ENCODE measurements at places on chromosomes 2 and 18. TPM values are rescaled to one million over a fixed set of nuclear protein-coding genes. Genes with fewer than 3 reads are reported as not detected.

- peak; percentile 35 for DNase-seq
Observed at GRCh38 chr18:7772510-7772888, 205.4 kb downstream of the PTPRM start.

DNA sequence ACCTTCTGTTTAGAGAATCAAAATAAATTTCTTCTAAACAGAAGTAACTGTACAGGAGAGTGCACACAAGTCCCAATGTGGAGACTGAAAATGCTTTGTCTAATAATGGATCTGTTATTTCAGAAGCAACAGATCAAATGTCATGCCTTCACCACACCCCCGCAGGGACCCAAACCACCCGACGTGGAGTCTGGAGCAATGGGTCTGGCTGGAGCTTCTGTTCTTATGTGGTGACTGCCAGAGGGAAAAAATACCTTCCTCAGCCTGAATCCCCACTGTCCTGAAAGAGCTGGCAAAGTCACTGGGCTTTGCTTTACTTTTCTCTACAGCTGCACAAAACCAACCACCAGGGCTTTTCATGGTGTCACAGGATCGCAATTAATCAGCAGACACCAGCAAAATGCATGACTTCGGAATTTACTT is 119.0 kb upstream of the ZFP36L2 start:
- no peak for DNase-seq

- no peak for DNase-seq
Observed at GRCh38 chr2:11701206-11701605, 31.2 kb upstream of the NTSR2 start.

Gene PSMD1
- polyA plus RNA-seq = 50.7 TPM

- DNase-seq = no peak
Observed at GRCh38 chr2:171718720-171719119, 31.5 kb downstream of the DYNC1I2 start.

Gene CCDC85A
- not detected for polyA plus RNA-seq

DNA sequence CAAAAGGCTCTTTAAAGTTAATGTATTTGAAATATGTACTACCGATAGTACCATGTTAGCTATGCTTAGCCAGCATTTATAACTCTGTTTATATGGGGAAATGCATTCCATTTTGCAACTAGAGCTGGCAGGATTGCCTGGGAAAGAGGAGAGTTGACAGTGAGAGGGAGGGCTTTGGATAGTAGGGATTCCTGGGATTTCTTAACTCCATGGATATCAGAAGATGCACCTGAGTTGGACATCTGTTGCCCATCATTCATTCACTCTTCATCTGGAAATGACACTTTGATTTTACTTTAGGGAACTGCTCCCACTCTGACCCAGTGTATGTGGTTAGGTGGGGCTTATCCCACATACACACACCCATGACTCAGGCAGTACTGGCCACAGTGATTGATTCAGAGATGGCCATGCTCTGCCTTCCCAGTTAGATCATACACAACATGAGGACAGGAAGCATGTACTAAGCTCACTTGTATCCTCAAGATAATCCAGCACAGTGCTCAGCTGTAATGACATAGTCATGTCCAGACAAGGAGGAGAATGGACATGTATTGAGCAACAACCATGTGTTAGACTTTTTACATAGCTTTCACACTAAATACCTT is 248.8 kb downstream of the MREG start:
- no peak for DNase-seq

- no peak for DNase-seq
Observed at GRCh38 chr2:173079973-173080860, 4.6 kb downstream of the MAP3K20 start.

Gene ASTL
- 0.08 TPM for polyA plus RNA-seq

Gene MGAT4A
- 6.0 TPM for polyA plus RNA-seq

GRCh38 chr2:149008381-149008780 is 30.1 kb upstream of the LYPD6B start:
- DNase-seq = no peak

DNA sequence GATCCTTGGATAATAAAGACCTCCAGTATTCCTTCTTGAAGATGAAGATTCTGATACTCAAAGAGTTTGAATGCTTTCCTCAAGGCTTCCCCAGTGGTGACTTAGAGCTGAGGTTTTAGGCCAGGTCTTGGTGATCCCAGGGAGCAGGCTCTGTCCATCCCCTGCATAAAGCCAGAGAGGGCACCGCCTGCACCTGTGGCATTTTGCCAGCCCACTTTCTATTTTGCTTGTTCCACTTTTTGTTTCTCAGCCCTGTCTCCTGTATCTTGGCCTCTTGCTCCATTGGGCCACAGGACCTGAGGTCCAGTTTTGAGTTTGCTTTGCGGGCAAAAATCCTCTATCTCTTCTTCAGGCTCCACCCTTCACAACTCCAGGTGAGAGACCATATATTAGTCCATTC is 6.7 kb upstream of the SCYGR1 start:
- no peak for DNase-seq

GRCh38 chr18:55861266-55861665 is 273.3 kb upstream of the TCF4 start:
- no peak for DNase-seq

DNA sequence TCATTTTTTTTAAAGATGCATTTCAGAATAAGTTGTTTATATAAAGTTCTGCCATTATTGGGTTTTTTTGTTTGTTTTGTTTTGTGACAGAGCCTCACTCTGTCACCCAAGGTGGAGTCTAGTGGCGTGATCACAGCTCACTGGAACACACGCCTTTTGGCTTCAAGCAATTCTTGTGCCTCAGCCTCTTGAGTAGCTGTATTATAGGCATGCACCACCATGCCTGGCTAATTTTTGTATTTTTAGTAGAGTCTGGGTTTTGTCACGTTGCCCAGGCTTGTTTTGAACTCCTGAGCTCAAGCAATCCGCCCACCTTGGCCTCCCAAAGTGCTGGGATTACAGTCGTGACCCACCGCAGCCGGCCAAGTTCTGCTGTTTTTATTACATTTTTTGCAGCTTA is 72.3 kb downstream of the R3HDM1 start:
- no peak for DNase-seq

GRCh38 chr2:68693951-68694350 is 40.7 kb upstream of the ARHGAP25 start:
- DNase-seq = no peak

Gene CD8B
- 9.3 TPM for polyA plus RNA-seq

GRCh38 chr2:38682008-38682575 is 16.2 kb downstream of the GALM start:
- DNase-seq = no peak

DNA sequence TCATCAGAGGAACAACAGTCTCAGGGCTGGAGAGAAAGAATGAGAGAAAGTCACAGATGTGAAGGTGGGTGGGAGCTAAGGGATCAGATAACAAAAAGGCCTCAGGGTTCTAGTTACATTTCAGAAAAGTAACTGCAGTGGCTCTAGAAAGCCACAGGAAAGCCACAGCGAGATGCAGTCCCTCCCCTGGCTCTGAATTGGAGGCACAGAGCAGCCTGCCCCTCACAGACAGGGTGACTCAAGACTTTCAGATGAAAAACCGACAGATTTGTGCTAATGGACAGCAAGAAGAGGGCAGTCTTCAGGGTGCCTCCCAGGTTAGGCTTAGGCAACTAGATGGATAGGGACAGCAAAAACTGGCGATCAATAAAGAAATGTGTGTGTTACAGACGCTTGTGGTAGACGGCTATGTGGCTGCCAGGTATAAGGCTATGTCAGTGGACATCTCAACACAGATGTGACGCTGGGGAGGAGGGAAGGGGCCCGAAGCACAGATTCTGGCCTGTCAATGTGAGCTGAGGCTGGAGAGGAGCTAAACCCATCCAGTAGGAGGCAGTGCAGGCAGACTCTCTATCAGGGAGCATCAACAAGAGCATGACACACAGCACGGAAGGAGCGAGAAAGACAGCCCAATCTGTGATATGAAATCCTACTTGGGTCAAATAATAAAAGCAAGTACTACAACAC is 26.2 kb downstream of the UNC50 start:
- no peak for DNase-seq

DNA sequence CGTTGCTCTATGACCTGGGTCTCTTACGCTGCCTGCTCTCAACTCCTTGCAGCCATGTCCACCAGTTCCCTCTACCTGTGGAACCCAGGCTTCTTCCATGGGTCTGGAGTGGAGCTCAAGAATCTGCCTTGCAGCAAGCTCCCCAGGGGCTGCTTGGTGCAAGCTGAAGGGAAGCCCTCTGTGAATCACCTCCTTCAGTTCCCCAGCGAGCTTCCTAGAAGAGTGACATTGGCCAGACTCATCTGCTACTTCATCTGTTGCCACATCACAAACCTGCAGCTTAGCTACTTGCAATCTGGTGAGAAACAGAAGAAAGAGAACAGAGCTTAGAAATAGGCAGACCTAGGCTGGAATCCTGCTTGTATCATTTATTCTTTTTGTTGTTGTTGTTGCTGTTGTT is 9.8 kb upstream of the EFR3B start:
- DNase-seq = no peak

DNA sequence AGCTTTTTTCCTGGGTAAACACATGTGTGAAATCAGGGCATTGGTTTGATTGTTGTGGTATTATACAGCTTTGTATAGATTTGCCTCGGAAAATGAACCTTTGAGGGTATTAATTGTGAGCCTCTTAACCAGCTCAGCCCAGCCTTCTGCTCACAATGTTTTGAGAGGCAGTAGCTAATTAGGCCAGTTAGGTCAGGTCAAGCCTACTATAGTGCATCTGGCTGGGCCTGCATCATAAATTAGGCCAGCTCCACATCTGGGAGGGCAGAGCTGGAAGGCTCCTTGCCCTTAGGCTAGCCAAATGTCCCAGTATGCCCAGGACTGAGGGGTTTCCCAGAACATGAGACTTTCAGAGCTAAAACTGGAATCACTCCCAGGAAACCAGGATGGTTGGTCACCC is 43.0 kb downstream of the LRATD1 start:
- DNase-seq = no peak

- DNase-seq = no peak
Observed at GRCh38 chr2:173216051-173216450, 138.6 kb upstream of the CDCA7 start.

Gene IL1RL1
- 40.9 TPM for polyA plus RNA-seq

Gene CXCR1
- 0.62 TPM for polyA plus RNA-seq

Gene DCDC2C
- not detected for polyA plus RNA-seq

DNA sequence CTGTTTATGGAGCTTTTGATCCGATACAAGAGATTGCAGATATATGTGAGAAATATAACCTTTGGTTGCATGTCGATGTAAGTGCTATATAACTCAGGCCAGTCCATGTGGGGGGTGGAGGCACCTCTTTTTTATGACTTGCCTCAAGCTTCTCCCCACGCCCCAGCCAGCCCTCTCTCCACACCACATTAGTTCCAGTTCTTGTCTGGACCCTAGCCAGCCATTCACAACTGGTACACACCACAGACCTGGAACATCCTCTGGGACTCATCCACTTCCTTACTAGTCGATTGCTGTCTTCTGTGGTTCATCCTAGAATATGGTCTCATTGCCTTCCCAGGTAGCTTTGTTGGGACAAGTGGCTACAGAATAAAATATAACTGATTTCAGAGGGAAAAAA is 31.0 kb downstream of the GAD1 start:
- DNase-seq = no peak

GRCh38 chr2:15031745-15032240 is 399.3 kb downstream of the LRATD1 start:
- no peak for DNase-seq

GRCh38 chr18:61435064-61435652 is 101.9 kb downstream of the CDH20 start:
- peak; percentile 3 for DNase-seq

DNA sequence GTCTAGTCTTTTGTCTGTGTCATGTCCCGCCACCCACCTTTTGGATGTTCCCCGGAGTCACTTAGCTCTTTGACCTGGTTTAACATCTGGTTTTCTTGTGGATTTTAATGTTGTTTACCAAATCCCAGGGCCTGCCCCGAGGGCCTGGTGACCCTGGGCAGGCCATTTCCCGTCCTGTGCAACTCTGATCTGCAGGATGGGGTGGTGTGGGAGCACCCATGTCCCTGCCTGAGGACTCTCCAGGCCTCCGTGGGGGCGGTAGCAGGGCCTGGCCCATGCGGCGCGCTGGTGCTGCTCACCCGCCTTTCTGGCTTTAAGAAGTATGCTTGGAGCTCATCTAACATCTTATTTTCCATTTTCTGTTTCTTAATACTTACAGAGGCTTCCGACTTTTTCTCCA is 10.7 kb downstream of the RAMP1 start:
- DNase-seq = no peak

DNA sequence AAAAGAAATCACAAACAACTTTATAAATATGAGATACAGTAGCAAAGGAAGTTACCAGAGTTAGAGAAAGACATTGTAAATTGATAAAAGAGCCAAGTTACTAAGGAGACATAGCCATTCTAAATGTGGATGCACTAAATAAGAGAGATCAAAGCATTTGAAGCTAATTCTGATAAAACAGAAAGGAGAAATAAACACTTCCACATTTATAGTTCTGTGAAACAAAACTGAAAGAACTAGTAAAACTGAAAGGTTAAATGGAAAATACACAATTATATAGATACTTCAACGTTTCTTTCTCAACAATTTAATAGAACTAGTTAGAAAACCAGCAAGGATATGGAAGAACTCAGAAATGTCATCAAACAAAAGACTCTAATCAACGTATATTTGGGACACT is 309.0 kb upstream of the CDH2 start:
- DNase-seq = no peak

Gene ITGAV
- polyA plus RNA-seq = 14.2 TPM

GRCh38 chr2:187922846-187923245 is 368.6 kb upstream of the TFPI start:
- DNase-seq = no peak

GRCh38 chr2:219250049-219250781 is 2.8 kb upstream of the TUBA4B start:
- no peak for DNase-seq

DNA sequence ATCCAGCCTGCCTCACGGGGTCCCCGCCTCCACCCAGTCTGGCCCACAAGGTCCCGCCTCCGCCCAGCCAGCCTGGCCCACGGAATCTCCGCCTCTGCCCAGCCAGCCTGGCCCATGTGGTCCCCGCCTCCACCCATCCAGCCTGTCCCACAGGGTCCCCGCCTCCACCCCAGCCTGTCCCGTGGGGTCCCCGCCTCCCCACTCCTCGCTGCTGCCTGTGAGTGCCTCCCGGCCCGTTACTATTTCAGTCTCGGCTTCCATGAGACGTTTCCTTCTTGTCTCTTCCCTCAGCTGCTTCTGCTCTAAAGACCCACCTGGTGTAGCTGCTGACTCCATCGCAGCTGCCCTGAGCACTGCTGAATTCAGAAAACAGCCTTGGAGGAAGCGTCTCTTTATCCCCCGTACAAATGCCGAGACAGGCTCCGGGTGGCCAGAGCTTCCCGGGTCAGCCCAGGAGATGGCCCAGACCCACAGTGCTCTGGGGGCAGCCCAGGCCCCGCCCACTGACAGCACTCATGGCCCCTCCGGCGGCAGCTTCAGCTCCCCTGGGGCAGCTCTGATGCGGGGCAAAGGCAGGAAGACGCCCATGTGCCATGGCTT is 69.8 kb downstream of the NFATC1 start:
- DNase-seq = peak; percentile 34

DNA sequence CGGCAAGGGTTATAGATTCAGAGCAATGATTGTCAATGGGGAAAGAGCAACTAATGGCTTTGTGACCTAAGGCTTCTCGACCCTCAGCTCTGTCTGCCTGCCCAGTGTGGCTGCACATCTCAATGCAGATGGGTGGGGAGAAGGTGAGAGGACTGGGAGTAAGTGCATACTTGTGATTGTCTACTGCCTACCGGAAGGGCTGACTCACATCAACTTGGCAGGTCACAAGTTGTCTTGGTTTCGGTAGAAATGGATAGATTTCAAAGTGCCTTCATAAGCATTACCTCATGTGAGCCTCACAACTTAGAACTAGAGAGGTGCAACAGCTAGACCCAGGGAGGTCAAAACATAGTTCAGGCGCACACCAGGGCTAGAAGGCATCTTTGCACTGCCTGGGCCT is 29.4 kb downstream of the STAT1 start:
- DNase-seq = no peak

Gene IL36A
- not detected for polyA plus RNA-seq

Gene COL6A3
- 23.3 TPM for polyA plus RNA-seq
